Smooth muscle cell of the brain vasculature (primary cell): ENCODE measurements at places on chromosomes 7 and 10.

DNA sequence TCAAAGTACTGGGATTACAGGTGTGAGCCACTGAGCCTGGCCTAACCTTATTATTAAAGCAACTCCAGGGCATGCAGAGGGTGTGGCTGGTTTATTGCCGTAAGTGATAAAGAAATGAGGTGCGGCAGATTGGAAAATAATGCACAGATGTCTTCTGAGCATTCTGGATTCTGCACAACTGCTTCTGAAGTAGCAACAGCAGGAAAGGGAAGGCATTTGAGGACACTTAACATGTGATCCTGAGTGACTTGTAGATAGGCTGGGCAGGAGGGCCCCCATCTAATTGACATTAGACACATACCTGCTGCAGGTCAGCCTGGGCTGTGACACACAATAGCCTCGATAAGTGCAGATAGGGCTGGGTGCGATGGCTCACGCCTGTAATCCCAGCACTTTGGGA is 5.6 kb downstream of the RHBDD2 start:
- DNase-seq = no peak

- DNase-seq = no peak
Measured at GRCh38 chr7:28755255-28755654, 202.9 kb downstream of the TRIL start.

- DNase-seq = no peak
Measured at GRCh38 chr7:19663816-19664462, 44.9 kb downstream of the POLR1F start.

DNA sequence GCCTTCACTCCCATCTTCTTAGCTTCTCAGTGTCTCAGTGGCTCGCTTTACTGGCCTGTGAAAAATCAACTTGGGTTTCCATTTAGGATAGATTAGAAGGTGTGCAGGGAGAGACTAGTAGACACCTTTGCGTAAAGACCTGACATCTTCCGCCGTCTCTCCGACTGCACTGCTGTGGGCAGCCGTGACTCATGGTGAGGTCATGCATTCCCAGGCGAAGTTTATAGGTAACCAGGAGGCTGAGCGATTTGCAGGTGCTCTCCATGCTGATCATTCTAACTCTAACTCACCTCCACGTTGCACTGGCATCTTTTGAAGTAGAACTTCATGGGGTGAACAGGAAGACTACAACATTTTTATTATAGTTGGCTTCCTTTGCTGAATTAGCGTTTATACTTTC is 68.0 kb upstream of the ZNF438 start:
- no peak for DNase-seq

DNA sequence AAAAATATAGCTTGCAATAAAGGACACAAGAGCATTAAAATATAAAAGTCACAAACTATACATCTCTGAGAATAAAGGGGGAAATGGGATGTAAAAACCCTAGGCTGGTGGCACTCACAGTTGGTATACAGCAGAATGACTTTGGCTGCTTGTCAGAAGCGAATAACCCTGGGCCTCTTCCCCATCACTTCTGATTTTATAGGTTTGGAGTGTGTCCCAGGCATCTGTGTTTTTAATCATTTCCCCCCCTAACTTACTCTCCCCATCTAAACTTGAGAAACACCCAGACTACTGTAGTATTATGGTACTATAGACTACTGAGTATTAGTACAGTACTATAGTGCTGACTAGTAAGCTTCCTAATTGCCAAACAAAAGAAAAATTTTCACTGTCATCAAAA is 1.8 kb upstream of the RPA3 start:
- no peak for DNase-seq

- DNase-seq = no peak
Measured at GRCh38 chr10:50679149-50679548, 55.4 kb upstream of the SGMS1 start.

DNA sequence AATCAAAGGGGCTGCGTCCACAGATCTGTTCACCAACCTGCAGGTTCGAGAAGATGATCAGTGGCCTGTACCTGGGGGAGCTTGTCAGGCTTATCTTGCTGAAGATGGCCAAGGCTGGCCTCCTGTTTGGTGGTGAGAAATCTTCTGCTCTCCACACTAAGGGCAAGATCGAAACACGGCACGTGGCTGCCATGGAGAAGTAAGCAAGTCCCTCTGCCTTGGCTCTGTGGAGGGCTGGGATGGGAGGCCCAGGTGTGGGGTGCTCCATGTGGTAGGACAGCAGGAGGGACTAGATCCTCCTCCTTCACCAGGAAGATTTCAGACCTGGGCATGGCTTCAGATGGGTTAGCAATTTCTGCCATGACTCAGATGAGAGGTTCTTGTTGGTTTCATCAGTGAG is 25.9 kb downstream of the HKDC1 start:
- DNase-seq = no peak

- DNase-seq = no peak
Measured at GRCh38 chr7:156656598-156656997, 16.0 kb downstream of the RNF32 start.

GRCh38 chr10:69864321-69864720 is 62.6 kb downstream of the COL13A1 start:
- peak; percentile 80 for DNase-seq

- DNase-seq = no peak
Measured at GRCh38 chr7:101816595-101817470, 593 bp upstream of the CUX1 start.

GRCh38 chr7:91541641-91542040 is 277.4 kb downstream of the FZD1 start:
- no peak for DNase-seq

DNA sequence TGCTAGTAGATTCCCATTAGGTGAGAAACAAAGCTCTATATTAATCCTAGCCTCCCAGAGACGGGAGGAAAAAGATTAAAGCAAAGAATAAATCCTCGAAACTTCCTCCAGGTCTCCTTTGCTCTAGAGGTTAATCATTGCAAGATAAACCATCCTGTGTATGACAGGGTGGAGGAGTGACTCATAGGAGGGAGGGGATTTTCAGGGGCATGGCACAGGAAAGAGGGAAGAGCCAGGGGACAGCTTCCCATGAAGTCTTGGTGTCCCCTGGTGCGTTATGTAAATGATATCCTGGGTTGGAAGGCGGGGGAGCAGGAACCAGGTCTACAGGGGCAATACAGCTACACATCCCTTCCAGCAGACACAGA is 780 bp downstream of the CYP3A5 start:
- DNase-seq = no peak

GRCh38 chr7:105808703-105809590 is 67.5 kb downstream of the ATXN7L1 start:
- DNase-seq = no peak
